ENCODE measurements at places on chromosomes 4 and X. TPM values are rescaled to one million over a fixed set of nuclear protein-coding genes. Genes with fewer than 3 reads are reported as not detected.
A peak's percentile ranks its signal among the peaks of the same experiment; 100 is the strongest.

GRCh38 chrX:67044029-67044653 lies 405.3 kb upstream of the EDA2R start:
- DNase-seq = no peak

DNA sequence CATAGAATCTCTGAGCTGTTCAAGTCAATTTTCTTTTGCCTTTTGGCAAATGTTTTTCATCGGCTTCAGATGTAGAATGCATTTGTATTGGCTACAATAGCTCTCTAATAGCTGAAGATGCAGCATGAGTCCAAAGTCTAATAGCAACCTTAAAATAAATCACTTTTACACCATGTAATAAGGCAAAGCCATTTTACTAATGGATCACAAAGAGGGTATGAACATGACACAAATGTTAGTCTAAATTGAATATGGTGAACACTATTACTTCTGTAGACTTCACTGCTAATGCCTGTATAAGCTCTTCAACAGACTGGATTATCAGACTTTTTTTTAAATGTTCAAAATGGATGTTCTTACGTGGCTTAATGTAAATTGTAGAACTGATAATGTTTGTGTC lies 645.3 kb downstream of the TLL1 start:
- no peak for DNase-seq

DNA sequence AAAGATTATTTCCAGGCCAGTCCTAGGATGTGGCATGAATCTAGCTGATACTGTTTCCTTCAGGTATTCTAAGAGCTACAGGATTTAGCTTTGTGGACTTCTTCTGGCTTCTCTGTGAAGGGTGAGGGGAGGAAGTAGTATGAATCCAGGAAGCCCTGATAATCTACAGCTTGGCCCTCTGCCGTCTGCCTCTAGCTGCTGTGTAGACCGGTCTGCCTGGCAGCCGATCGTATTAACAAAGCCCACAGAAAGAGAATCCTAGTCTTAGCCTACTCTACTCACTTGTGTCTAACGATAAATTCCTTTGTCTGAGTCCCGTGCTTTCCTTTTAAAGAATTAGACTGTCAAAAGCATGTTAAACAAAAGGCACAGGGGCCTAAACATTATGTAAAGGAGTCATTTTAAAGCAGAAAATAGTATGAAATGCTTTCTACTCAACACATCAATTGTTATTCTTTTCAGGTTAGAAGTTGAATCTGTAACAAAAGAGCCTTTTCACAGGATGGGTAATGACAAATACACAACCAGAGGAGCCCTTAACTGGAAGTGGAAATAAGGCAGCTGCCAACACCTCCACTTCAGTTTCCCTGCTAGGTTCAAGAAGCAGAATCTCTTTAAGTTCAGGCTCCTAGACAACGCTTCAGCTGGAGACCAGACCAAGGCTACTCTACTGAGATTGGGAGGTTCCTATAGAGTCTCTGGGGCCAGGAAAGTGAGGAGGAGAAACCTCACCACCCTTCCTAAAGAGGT lies 48.9 kb upstream of the UCP1 start:
- DNase-seq = no peak

DNA sequence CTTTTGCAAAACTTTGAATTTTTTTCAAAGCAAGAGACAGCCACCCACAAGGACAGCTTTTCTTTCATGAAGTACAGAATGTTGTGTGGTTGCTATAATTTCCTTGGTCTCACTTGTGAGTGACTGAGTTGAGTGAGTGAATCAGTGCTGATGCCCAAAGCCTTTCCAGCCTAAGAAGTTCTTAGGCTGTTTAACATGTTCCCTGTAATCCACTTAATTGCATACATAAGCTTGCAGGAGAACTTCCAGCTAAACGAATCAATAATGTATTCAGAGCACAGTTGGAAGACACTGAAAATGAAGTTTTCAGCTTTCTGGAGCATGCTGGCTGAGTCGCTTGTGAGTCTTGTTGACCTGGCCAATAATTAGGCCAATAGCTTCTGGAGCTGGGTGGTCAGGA lies 42.0 kb upstream of the GK2 start:
- no peak for DNase-seq

DNA sequence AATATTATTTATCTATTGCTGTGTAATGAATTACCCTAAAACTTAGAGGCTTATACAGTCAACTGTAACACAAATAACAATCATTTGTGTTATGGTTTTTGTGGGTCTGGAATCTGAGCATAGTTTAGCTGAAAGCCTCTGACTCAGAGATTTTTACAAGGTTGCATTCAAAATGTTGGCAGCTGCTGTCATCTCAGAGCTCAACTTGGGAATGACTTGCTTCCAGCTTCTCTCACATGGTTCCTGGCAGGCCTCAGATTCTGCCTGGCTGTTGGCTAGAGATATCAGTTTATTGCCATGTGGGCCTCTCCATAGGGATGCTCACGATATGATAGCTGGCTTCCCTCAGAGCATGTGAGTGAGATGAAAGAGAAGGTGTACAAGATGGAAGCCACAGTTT lies 70.2 kb upstream of the BRWD3 start:
- DNase-seq = no peak

DNA sequence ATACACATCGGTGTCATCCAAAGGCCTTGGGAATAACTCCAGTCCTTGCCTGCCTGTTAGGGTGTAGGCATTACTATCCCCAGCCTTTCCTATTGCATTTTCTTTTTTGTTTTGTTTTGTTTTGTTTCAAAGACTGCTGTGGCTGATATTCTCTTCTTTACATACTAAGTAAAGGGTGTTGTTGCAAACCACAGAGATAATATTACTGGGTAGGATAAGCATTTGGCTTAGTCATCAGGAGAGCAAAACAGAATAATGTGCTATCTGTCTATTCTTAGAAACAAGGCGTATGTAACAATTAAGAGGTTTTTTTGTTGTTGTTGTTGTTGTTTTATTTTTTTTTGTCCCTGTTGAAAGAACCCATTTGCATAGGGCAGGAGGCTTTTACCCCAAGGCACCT lies 41.8 kb downstream of the UGT2B28 start:
- no peak for DNase-seq

DNA sequence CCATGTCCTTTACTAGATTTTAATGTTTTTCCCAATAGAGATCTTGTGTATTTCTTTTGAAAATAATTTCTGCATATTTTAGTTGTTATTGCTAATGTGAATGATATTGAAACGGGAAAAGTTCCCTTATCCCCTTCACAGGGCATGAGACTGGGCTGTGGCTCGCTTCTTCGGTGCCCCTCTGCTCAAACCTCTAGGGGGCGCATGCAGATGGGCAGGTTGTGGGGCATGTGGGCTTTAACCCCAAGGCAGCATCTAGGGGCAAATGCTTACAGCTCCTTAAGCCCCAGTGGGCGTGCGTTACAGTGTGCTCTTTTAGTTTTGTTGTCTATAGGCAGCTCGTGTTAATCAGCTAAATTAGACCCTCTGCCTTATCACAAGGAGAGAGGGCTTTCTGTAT lies 194.7 kb downstream of the OPHN1 start:
- no peak for DNase-seq

DNA sequence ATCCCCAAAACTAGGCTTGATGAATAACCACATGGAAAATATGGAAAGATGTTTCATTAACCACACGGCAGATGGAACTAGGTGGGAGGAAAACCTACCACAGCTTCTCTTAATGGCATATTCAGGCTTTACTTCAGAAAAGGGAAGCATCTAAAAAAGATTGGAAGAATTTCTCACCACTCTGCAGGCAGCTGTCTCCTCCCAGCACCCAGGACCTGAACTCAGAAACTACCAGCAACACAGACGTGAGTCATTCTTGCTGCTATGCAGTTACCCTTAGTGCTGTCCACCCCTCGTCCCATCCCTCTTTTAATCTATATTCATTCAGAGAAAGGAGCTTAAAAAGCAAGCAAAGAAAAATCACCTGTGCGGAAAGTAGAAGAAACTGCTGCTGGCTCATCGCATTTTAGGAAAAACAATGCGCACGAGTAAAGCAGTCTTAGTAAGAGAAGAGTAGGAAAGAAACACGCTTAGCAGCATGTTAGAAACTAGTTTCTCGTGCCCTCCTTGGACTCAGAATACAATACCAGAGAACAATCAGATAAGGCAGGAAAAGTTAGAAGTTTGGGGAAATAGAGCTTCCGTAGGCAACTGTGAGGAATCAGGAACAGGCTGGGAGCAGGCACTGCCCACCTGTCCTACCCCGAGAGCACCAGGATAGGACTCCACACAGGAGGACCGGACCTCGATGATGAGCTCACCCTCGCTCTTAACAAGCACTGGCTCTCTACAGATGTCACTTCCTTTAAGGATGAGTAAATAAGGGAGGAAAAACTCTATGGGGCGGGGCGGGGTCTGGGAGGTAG lies 48.1 kb upstream of the ENPP6 start:
- no peak for DNase-seq

GRCh38 chr4:111880116-111880515 lies 265.1 kb upstream of the FAM241A start:
- no peak for DNase-seq

DNA sequence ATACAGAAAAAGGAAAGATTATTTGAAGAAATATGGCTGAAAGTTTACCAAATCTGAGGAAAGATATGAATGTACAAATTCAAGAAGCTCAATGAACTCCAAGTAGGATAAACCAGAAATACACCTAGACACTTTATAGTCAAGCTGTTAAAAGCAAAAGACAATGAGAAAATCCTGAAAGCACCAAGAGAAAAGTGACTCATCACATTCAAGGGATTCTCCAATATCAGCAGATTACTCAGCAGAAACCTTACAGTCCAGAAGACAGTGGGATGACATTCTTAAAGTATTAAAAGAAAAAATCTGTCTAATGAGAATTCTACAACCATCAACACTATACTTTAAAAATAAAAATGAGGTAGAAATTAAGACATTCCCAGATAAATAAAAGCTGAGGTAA lies 223.8 kb upstream of the ZCCHC13 start:
- no peak for DNase-seq

- no peak for DNase-seq
These were observed 120.2 kb upstream of the GPRIN3 start for GRCh38 chr4:89427782-89428181.

- no peak for DNase-seq
These were observed 45.8 kb downstream of the TET2 start for GRCh38 chr4:105192474-105192873.

- DNase-seq = no peak
These were observed 10.6 kb downstream of the UVSSA start for GRCh38 chr4:1357356-1358248.

- no peak for DNase-seq
These were observed 194.4 kb downstream of the FAM133A start for GRCh38 chrX:93868289-93868965.

- no peak for DNase-seq
These were observed 19.4 kb upstream of the ARMCX1 start for GRCh38 chrX:101530944-101531343.

GRCh38 chr4:181364504-181364903 lies 878.7 kb upstream of the TENM3 start:
- DNase-seq = no peak

- peak; percentile 68 for DNase-seq
These were observed 109.3 kb upstream of the DGKK start for GRCh38 chrX:50579955-50580354.

DNA sequence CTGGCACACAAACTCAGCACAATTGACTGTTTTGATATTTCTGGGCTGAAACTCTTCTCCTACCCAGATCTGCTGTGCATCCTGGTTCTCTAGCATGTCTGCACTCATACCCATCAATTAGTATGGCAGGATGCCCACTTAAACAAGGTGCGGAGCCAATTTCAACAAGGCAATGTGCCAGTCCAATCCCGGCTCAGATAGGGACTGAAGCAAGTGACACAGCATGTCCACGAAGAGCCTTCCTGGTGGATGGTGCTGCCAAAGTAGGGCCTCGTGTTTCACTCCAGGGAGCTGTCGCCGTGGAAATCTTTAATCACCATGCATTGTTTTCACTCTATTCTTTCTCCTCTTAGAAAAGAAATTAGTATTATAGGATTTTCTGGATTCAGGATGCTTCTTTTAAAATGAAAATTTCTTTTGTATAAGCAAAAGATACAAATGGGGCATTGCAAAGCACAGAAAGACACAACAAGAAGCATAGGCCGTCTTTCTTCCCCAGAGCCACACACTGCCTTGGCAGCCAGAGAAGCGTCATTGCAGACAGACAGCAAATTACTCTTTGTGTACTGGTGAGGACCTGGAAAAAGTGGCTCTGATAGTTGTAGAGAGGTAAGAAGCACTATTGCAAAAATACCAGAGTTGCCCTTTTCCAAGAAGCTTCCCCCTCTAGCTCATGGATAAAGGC lies 40.6 kb upstream of the LSM6 start:
- no peak for DNase-seq

- no peak for DNase-seq
These were observed 41.9 kb downstream of the UBA6 start for GRCh38 chr4:67659065-67659464.

DNA sequence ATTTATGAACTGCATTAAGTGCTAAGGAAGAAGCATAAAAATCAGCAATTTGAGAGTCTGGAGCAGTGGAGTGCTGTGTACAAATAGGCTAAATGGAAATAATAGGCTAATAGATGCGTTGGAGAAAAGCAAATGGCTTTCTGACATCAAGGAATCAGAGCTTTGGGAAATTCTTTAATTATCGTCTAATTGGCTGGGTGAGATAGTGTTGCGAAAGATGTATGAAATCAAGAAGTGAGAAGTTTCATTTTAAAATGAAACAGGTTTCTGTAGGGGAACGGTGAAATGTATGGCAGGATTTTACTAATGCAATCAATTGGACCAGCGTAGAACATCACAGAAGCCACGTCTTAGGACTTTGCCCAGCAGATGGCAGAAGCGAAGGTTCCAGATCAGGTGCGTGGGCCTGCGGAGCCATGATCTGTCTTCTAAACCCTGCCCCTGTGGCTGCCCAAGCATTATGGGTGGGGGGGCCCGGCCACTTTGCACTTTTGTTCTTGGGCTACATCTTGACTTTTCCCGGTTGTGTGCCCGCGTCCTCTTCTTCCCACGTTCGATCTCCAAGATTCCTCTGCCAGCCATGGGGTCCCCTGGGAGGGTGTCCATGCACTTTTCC lies 118.5 kb upstream of the SHISA3 start:
- DNase-seq = no peak

- DNase-seq = no peak
These were observed 12.5 kb downstream of the GRXCR1 start for GRCh38 chr4:42904986-42905385.

GRCh38 chrX:46649421-46650260 lies 76.1 kb downstream of the CHST7 start:
- no peak for DNase-seq

GRCh38 chr4:30436394-30436793 lies 283.8 kb upstream of the PCDH7 start:
- no peak for DNase-seq

Gene CSAG1
- not detected for total RNA-seq

Gene TRIM61
- total RNA-seq = not detected

Gene GABRQ
- total RNA-seq = not detected

Gene SUPT20HL2
- not detected for total RNA-seq

Gene TCEANC
- total RNA-seq = 0.97 TPM

Gene PCYT1B
- total RNA-seq = 15.9 TPM

Gene GYPB
- not detected for total RNA-seq

Gene HSD17B13
- 0.04 TPM for total RNA-seq

Gene UGT2B17
- not detected for total RNA-seq

Gene PCGF3
- total RNA-seq = 24.2 TPM

Gene CTPS2
- total RNA-seq = 26.1 TPM

Gene ARR3
- not detected for total RNA-seq

Gene FAM53A
- 0.62 TPM for total RNA-seq

Gene RBM47
- total RNA-seq = 2.5 TPM

Gene UGT2B11
- total RNA-seq = 2.1 TPM
